Globus pallidus (tissue), 1 donor: ENCODE measurements at places on chromosomes 5 and 9.

- DNase-seq: no peak
These were observed 9.5 kb upstream of the NANS start for GRCh38 chr9:98047002-98047401.

GRCh38 chr9:95508242-95508967, 8.4 kb downstream of the PTCH1 start:
- no peak for DNase-seq

DNA sequence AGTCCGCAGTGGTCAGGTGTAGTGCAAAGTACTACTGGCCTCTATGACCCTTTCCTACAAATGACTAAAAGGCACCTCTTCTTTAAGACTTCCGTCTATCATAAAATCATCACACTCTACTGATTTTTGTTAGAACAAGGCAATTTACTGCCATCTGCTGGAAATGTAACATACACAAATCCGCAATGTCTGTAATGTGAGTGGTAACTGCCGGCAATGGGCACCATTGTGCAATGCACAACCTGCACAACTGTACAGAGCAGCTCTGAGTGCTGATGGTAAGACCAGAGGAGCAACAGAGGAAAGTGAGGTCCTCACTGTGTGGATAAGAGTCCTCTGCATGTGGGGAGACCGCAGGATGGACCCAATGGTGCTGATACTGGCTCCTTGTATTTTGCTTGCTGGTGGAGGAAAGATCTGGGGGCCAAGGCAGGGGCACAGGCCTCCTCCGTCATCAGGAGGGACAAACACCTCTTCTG, 103.7 kb downstream of the ATPSCKMT start:
- peak; percentile 48 for DNase-seq

GRCh38 chr5:107388141-107388861, 282.4 kb downstream of the EFNA5 start:
- DNase-seq: no peak

DNA sequence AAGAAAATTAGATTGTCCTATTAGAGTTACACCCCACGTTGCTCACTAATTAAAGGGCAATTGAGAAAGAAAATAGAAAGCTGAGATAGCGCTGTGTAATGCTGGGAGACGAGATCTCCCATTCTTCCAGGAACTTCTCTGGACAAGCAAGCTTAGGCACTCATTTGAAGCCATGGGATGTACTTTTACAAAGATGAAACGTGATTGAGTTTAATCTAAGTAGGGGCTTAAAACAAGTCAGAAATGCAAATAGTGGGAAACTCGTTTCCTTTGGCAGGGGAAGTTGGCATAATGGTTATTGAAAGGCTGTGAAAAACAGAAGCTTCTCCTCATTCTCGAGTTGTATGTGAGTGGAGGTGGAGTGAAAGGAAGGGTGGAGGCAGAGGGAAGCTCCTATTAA, 3.7 kb downstream of the PRDM6 start:
- no peak for DNase-seq

DNA sequence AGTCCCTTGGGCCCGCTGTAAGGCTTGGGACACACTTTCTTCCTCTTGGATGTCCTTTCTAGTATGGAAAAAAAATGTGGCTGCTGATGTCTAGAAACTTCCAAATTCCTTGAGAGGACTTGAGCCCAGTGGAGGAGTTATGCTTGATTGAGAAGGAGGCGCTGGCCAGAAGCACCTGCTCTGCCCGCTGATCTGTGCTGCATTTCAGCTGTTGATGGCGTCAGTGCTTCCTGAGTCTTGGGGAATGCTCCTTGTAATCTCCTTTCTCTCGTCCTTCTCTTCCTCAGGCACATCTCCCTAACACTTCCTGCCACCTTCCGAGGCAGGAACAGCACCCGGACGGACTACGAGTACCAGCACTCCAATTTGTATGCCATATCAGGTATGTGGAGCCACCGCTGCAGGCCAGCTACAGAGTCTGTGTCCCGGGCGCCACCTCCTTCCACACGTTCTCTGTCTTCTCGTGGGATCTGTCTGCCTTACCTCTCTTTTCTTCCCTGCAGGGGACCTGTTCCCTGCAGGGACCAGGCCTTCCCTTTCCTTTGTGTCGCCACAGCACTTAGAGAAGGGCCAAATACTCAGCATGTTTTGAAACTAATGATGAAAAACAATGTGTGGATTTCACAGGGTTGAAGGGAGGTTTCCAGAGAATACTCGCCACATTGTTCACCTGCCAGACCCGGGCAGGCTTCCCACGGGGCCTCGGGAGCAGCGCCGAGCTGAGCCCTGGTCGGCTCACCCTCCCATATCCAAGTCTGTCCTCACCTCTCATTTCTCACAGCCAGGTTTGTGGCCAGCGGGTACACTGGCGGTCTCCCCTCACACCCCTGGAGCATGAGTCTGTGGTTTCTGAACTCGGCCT, 95.2 kb downstream of the MVB12B start:
- DNase-seq: no peak

GRCh38 chr5:53355316-53355715, 125.1 kb upstream of the FST start:
- no peak for DNase-seq

DNA sequence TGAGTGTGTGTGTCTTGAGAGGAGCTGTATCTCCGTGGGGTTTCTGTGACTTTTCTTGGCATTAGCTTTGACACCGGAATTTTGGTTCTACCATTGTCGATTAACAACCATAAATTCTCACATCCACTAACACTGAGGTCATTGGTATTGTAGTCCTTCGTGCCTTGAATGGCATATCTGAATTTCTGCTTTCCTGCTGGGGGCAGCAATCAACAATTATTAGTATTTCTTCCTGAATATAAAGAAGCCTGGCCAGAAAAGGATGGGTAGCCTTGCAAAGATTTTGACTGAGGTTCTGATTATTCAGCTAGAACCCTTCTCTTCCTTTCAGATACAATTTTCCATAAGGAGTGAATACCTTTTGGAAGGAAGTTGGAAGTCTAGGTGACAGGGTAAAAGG, 33.5 kb upstream of the SHOC1 start:
- DNase-seq: peak; percentile 0

- no peak for DNase-seq
These were observed 1019.0 kb downstream of the CDH18 start for GRCh38 chr5:18968966-18969365.

- DNase-seq: no peak
These were observed 81.6 kb upstream of the KLF4 start for GRCh38 chr9:107571148-107571547.

DNA sequence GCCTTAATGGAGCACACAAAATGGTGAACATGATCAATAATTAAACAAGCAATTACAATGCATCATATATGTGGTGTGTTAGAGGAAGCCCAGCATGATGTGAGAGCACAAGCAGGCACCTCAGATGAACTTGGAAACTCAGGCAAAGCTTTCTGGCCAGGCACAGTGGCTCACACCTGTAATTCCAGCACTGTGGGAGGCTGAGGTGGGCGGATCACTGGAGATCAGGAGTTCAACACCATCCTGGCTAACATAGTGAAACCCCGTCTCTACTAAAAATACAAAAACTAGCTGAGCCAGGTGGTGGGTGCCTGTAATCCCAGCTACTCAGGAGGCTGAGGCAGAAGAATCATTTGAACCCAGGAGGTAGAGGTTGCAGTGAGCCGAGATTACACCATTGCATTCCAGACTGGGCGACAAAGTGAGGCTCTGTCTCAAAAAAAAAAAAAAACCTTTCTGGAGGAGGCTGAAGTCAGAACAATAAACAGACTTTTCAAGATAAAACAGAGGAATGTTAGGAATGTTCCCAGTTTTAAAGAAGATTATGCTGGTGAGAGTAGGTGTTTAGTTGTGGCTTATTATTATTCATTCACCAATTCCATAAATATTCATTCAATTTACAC, 159.4 kb downstream of the CEMIP2 start:
- no peak for DNase-seq

- DNase-seq: no peak
These were observed 383.0 kb downstream of the EBF1 start for GRCh38 chr5:158716668-158717067.

GRCh38 chr9:37382161-37382981, 40.1 kb upstream of the GRHPR start:
- DNase-seq: no peak

DNA sequence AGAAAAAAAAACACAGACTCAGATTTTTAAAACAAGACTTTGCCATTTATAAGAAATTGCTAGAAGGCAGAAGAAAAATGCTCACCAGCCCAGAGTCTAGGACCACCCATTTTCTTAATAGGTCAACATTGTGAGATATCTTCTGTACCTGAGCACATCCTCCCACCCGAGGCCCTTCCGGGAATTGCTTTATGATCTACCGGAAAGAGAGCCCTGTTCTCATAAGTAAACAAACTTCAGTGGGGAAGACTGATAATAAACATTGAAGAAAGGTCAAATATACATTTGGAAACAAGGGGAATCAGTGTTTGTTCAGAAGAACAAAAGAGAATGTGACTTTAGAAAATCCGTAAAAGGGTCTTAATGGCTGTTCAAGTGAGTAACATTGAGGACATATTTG, 44.4 kb downstream of the PRKACG start:
- DNase-seq: no peak

- DNase-seq: no peak
These were observed 22.9 kb downstream of the TENT4A start for GRCh38 chr5:6736106-6736505.

DNA sequence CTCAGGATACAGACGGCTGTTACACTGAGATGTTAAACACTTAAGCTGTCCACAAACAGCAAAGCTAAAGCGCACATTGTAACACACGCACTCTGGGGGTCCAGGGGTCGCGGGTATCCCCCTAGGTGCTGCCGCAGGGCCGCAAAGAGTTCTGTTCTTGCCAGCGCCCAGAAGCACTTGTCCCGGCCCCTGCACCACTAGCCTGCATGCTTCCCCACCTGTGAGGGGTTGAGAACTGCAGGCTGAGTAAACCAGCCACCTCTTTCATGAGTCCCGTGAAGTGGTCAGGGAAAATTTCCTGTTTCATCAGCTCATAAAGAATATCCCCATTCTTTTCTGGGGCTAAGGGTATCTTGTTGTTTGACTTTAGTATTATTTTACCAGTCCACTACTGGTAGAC, 154.4 kb upstream of the FBXL17 start:
- no peak for DNase-seq

- DNase-seq: no peak
These were observed 166.4 kb downstream of the CDH6 start for GRCh38 chr5:31359839-31360238.

- DNase-seq: no peak
These were observed 556 bp downstream of the PCDHGC3 start for GRCh38 chr5:141476132-141476911.

DNA sequence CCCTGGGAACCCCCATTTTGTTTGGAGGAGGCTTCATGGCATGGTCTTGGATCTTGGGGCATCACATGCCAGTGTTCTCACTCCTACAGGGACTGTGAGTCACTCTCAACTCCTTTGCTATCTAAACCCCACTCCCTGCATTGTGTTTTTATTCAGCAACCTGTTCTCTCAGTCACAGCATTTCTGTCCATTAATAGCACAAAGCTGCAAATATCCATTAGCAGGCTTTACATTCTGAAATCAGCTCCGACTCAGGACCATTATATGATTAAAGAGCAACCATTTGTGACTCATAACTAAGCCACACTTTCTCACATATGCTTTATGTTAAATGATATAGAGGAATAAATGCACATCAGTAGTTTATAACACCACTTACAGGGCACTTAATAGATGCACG, 462.1 kb upstream of the BRINP1 start:
- DNase-seq: no peak

- no peak for DNase-seq
These were observed 7.8 kb upstream of the TNFAIP8 start for GRCh38 chr5:119347991-119348390.

GRCh38 chr9:94870465-94870792, 143.9 kb downstream of the AOPEP start:
- DNase-seq: no peak

- peak; percentile 57 for DNase-seq
These were observed 33.8 kb downstream of the KCNIP1 start for GRCh38 chr5:170537451-170538095.

- peak; percentile 12 for DNase-seq
These were observed 168.8 kb upstream of the PPP1R2B start for GRCh38 chr5:156681265-156681664.

GRCh38 chr5:119031011-119031886, 39.6 kb upstream of the DMXL1 start:
- no peak for DNase-seq

DNA sequence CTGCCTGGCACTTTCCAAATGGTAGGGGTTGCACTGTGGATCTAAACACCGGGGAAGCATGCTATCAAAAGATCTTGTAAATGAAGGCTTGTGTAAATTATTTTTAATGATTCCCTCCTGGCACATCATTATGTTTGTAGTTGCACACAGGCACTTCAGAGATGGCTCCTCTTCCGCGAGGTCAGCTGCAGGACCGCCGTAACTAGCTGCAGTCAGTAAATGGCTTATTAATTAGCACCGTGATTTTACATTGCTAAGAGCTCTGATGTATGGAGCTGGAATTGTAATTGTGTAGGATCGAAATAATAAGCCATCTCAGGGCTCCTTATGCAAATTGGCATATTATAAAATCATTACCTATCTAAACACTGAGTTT, 397.6 kb upstream of the IRX1 start:
- no peak for DNase-seq

GRCh38 chr5:122163121-122164069, 34.0 kb downstream of the ZNF474 start:
- no peak for DNase-seq

DNA sequence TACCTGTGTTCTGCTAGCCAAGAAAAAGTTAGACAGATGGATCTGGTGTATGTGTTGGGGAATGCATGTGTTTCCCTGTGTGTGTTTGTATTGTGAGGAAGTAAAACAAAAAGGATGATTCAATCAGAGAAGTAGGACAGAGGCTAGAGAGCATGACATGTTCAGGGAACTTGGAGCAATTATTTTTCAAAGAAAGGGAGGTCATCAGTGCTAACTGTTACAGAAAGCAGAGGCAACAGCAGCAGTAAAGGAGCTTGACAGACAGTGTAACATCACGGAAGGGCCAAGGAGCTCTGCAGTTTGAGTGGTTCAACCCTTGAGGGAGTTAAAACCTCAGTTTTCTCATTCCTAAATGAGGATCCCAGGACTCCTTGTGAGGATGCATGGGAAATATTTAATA, 13.2 kb downstream of the SPINK1 start:
- no peak for DNase-seq

- no peak for DNase-seq
These were observed 7.3 kb upstream of the RHOBTB3 start for GRCh38 chr5:95723632-95724369.

DNA sequence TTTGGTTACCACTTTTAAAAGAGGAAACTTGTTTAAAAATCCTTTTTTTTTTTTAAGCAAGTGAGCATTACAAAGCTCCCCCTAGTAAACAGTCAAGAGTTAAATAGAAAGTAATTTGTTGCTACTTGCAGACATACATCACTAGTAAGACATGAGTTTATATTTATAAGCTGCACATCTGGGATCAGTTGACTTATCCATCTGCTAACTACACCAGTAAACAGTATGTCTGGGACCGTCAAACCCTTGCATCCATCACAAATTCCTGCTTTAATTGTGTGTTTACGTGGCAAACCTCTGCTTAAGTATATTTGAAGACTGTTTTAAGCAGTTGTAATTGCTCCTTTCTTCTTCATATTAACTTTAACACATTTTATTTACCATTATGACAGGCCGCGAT, 146.8 kb downstream of the EBF1 start:
- no peak for DNase-seq

GRCh38 chr5:66661149-66661548, 65.0 kb downstream of the MAST4 start:
- peak; percentile 17 for DNase-seq

GRCh38 chr9:15155826-15156225, 151.2 kb downstream of the TTC39B start:
- DNase-seq: no peak

GRCh38 chr5:207599-207998, 10.4 kb downstream of the CCDC127 start:
- DNase-seq: no peak
